ENCODE measurements at places on chromosomes 7 and 10.

GRCh38 chr7:47179812-47180515, 401.9 kb downstream of the TNS3 start:
- peak; percentile 55 for DNase-seq

DNA sequence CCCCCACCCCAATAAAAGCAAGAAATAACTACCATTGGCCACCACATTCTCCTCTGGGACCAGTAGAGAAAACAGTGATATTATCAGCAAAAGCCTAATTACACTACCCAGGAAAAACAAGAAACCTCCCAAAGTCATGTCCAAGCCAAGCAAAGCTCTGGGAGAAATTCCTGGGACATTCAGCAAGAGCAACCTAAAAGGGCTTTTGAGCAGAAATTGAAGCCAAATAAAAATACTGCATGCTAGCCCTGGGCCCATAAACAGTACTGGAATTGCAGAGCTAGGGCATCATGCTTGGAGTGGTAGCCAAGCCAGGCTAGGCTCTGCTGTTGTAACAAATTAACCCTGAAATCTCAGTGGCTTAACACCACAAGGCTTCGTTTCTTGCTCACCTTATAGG, 347.9 kb downstream of the LRMDA start:
- no peak for DNase-seq

GRCh38 chr7:44881610-44882009, 3.7 kb downstream of the PURB start:
- DNase-seq: no peak

DNA sequence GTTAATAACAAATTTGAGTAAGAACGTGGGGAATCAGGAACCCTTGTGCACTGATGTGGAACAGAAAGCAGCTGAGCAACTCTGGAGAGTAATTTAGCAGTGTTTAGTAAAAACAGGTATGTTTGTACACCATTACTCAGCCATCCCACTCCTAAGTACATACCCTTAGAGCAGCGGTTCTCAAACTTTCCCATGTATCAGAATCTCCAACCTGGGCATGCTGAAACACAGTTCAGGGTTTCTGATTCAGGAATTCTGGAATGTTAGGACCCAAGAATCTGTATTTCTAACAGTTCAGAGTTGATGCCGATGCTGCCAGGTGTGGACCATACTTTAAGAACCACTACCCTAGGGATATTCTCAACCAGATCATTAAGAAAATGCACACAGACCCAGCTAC, 5.1 kb downstream of the SGMS1 start:
- DNase-seq: no peak

DNA sequence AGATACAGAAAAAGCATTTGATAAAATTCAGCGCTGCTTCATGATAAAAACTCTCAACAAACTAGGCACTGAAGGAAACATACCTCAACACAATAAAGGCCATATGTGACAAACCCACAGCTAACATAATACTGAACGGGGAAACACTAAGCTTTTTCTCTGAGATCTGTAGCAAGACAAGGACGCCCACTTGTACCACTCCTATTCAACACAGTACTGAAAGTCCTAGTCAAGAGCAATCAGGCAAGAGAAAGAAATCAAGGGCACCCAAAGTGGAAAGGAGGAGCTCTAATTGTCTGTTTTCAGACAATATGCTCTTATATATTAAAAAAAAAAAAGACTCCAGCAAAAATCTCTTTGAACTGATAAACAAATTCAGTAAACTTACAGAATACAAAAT, 13.3 kb downstream of the DIP2C start:
- no peak for DNase-seq

DNA sequence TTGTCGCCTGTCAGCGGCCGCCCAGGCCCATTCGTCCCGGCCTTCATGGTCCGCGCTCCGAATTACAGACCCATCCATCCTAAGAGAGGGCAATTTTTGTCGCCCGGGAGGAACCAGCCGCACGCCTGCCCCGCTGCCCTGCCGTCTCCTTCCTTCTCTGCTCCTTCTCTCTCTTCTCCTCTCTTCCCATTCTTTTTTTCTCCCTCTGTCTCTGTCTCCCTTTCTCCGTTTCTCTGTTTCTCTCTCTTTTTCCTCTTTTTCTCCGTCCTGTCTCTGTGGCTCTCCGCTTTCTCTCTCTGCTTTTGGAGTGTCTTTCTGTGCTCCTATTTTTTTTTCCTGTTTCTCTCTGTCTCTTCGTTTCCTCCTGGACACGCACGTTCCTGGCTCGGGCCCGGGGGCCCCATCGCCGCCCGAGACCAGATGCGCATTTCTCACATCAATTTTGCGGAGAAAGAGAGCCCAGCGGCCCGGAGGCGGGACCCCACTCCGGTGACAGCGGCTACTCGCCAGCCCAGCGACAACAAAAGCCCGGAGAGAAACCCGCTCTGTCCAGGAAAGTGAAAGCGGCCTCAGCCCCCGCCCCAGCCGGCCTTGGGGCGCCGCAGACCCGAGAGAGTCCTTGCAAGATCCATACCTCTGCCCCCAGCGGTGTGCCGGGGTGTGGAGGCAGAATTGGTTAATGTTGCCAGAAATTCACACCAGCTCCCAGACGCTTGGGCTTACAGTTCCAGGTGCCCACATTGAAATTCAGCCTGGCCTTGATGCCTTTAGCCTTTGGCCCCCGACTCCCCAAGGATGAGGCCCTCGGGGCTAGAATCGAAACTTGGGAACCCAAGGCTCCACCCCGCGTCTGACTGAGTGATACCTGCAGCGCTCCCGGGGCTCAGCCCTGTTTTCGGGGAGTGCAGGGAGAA, 4.1 kb downstream of the LBX1 start:
- DNase-seq: no peak

- DNase-seq: peak; percentile 84
Measured at GRCh38 chr10:52308251-52309031, 5.6 kb upstream of the DKK1 start.
